Gastroesophageal sphincter (tissue), 4 donors: ENCODE measurements at places on chromosomes 11 and 22.

DNA sequence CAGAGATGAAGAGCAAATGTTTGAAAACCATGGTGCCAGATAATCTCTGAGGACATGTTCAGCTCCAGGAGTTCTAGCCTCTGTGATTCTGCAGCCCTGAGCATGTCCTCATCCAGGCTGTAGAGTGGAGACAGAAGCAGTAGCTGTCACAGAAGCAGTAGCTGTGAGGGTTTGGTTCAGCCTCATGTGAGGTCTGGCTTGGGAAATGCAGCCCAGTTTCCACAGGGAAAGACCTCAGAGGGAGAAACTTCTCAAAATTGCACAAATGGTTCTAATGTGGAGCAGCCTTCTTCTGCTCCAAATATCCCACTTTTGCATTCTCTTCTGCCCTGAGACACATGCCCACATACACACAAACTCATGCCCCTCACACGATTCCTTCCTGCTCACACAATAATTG lies 48.4 kb downstream of the DBX1 start:
- ATAC-seq: no peak

DNA sequence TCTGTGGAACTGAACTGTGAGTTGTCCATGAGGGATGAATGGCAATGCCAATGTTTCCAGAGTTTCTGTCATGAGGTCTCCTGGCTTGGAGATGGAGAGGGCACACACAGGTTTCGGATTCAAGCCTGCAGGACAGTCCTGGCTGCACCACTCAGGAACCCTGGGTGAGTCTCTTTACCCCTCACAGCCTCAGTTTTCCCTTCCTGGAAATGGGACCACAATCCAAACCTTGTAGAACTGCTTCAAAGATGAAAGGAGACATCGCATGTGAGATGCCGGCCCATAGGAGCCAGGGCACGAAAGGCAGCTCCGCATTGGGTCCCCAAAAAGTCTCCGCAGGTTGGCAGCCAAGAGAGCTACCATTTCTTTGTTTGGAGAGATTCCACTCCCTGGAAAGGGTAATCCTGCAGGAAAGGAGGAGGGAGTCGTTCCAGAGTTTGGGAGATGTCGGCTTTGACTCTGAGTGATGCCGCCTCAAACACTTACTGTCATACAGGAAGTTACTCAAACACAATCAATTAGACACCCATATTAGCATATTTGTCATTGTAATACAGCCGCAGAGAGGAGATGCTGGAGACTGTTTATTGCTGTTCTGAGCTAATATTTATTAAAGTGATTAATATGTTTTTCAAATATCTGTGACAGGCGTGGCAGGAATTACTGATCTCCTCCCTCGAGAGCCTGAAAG lies 318.3 kb downstream of the MN1 start:
- no peak for ATAC-seq

- no peak for ATAC-seq
Observed at GRCh38 chr11:90753546-90753945, 530.7 kb upstream of the CHORDC1 start.

GRCh38 chr11:45973601-45974000 lies 51.1 kb downstream of the LARGE2 start:
- ATAC-seq: no peak

- ATAC-seq: no peak
Observed at GRCh38 chr11:12669930-12670329, 4.3 kb upstream of the TEAD1 start.

GRCh38 chr11:35304386-35304775 lies 115.0 kb downstream of the SLC1A2 start:
- no peak for ATAC-seq

- ATAC-seq: no peak
Observed at GRCh38 chr22:18060646-18061620, 16.9 kb upstream of the PEX26 start.

DNA sequence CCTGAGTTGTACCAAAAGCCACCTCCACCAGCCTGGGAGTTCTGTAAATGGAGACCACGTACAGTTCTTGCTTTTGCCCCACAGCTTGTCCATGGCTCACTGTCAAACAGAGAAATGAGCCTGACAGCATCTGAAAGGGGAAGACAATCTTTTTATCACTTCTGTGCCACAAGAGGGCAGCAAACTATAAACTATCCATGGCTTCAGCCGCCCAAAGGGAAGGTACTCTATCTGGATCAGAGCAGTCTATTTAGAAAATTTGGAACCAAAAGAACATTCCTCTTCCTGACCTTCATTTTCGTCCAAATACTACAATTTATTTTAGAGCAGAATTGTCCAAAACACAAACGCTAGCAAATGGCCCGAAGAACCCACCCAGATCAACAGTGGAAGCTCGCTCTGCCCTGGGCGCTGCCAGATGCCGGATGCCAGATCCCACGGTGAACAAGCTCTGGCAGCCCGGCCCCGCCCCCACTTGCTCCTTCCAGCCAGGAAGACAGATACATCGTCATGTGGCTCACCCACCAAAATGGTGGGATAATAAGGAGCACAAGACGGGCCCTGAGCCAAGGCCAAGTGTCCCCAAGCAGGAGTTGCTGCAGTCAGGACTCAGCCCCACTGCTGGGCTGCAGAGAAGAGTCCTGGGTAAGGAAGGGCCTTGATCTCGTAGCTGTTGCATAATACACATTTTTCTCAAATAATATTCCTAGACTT lies 23.9 kb upstream of the SCGB1A1 start:
- ATAC-seq: peak; percentile 84

DNA sequence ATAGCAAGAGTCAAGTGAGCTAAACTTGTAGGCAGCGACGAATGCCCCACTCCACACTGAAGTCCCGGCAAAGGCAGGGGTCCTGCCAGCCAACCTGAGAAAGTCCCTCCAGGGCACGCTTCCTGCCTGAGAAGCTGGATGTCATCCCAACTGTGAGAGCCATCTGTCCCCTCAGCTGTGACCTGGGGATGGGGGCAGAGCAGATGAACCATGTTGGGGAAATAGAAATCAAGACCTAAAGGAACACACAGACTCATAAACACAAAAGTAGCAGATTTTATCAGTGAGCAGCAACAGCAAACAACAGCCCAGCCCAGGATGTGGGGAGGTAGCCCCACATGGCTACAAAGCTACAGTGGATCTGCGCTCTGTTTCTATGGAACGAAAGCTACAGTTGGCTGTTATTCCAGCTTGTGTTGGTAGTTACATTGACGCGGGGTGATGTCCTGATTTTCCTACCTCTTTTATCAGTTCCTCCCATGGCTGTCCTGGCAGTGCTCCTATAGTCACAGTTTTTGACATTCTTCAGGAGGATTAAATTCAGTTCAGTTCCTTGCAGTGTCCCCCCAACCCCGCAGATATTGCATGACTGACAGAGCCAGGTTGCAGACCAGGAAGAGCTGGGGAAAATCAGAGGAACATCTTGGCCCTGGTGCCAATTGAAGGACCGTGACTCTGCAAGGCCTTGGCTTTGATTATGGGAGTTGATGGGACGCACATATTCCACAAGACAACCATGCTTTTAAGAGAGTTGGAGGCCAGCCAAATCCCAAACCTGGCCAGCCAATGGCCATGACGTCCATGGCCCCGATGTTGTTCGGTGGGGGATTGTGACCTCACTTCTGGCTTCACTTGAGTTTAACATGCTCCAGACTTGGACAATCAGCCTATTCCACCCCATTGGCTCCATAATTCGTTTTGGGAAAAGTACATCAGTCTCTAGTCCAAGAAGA lies 14.6 kb downstream of the MRGPRD start:
- no peak for ATAC-seq

- peak; percentile 45 for ATAC-seq
Observed at GRCh38 chr22:50270666-50271394, 650 bp upstream of the MAPK11 start.

DNA sequence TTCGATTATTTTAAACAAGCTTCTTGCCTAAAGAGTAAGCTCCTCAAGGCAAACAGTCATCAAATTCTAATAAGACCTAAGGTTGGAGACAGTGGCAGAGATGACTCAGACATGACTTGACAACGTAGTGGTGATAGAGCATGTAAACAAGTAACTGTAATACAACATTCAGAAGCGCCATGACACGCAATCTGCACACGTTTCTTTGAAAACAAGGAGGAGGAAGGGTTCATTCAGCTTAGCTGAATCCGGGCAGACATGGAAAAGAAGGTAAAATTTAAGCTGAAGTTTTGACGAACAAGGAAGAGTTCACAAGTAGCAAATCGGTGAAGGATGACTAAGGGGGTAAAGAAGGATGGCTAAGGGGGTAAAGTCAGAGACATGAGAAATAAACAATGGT lies 152.4 kb upstream of the ZC3H12C start:
- ATAC-seq: no peak

- ATAC-seq: peak; percentile 87
Observed at GRCh38 chr11:96045622-96046456, 121.9 kb upstream of the MTMR2 start.

- ATAC-seq: no peak
Observed at GRCh38 chr22:44519886-44520285, 21.9 kb upstream of the RTL6 start.

DNA sequence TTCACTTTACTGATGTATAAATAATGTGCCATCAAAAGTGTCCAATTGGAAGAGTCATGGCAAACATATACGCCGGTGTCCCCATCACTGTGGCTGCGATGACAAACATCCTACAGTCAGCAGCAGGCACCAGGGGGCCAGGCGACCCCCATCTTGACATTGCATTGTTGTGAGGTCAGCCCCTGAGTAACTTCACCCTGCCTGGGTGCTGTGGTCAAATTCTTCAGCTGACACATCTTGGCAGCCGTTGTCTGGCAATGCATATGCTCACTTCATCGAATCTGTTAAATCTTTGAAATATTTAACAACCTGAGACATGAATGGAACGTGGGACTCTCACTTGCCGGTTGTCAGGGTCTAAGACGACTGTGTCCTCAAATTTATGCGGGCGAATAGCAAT lies 430.9 kb downstream of the BRD1 start:
- ATAC-seq: no peak

GRCh38 chr11:113242767-113243397 lies 71.5 kb upstream of the TTC12 start:
- peak; percentile 63 for ATAC-seq

GRCh38 chr11:19441752-19442553 lies 201.2 kb upstream of the E2F8 start:
- peak; percentile 57 for ATAC-seq

DNA sequence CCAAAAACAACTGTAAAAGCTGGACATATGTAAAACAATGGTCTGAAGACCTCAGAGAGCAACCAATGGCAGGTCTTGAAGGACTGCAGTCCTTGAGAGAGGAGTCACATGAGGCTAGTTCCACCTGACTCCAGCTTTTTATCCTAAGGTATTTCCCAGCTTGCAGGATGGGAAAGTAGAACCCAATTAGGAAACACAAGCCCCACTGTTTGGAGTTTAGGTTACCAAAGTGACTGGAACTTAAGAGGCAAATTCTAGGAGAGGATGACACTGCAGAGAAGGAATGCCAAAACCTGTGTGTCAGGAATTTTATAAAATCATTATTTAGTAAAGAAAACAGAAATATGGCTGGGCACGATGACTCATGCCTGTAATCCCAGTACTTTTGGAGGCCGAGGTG lies 18.4 kb downstream of the OR2AT4 start:
- no peak for ATAC-seq

DNA sequence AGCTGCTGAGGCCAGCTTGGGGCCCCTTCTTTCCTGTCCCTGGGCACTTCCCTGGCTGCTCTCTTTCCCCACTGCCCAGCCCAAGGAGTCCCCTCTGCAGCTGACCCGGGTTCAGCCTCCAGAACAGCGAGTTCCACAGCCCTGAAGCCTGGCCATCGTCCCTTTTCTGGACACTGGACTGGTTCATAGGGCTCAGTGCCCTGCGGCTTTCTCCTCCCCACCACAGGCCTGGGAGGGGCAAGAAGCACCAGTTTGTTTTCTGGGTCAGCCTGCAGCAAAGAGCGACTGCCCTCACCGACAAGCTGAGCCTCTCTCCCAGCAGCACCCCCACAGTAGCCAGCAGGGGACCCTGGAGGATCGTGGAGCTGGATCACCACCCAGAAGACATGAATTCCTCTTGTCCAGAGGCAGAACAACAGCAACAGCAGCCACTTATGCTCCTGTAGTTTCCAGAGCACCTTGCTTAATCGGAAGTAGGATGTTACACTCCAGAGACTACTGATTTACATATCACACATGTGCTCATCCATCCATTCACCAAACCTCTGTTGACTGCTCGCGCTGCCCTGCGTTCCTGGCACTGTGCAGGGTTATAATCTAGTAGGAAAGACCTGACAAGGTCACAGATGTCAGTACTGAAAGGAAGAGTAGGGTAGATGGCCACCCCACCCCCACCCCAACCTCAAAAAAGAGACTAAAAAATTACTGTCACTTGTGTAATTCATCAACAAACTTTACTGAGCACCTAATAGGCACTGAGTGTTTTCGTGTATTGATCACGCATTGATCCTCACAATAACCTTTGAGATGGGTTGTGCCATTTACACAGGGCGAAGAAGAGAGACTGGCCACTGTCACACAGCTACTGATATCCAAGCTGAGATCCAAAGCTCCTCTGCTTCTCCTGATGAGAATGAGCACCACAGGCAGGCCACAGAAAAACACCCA lies 13.0 kb upstream of the CXCR5 start:
- peak; percentile 64 for ATAC-seq

DNA sequence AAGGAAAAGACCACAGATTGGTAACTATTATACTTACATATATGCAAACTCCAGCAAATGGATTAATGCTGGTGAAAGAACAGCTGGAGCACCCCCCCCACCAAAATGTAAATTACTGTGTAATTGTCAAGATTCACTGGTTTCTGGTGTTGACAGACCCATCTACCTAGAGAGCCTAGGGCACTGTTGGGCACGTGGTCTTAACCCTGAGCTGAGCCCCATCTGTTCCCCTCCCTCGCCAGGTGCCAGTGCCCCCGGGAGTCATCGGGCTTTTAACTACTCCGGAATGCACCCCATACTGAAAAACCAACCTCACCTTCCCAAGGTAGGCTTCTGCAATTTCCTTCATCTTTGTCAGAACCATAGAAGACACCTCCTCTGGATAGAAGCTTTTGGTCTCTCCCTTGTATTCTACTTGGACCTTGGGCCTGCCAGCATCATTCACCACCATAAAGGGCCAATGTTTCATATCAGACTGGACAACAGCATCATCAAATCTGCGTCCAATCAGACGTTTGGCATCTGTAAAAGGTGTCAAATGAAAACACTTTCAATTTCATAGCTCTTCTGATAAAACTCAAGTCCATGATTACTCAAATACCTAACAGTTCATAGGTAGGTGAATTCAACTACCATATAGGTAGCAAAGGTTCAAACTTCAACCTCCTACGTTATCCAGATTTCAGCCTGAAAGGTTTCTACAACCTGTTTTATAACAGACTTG lies 1.5 kb downstream of the HSPA8 start:
- ATAC-seq: no peak

GRCh38 chr11:134795017-134795416 lies 383.0 kb upstream of the B3GAT1 start:
- ATAC-seq: no peak

- no peak for ATAC-seq
Observed at GRCh38 chr11:110380836-110381622, 48.7 kb upstream of the FDX1 start.

DNA sequence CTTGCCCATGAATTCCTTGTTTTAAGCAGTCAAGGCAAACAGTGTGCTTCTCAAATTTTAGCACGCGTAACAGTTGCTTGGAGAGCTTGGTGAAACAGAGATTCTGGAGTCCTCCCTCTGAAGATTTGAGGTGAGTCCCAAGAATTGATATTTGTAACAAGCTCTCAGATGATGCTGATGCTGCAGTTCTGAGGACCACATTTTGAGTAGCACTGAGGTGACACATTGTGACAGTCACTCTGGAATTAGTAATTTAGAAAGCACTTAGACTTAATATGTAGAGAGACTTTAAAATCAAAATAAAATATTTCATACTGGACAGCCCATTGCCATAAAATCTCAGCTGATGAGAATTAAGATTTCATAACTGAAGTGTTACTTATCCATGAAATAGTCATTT lies 38.5 kb downstream of the DNAJC24 start:
- ATAC-seq: no peak
